ENCODE measurements at places on chromosomes 2 and 18. TPM values are rescaled to one million over a fixed set of nuclear protein-coding genes. Genes with fewer than 3 reads are reported as not detected.
A peak's percentile ranks its signal among the peaks of the same experiment; 100 is the strongest.

DNA sequence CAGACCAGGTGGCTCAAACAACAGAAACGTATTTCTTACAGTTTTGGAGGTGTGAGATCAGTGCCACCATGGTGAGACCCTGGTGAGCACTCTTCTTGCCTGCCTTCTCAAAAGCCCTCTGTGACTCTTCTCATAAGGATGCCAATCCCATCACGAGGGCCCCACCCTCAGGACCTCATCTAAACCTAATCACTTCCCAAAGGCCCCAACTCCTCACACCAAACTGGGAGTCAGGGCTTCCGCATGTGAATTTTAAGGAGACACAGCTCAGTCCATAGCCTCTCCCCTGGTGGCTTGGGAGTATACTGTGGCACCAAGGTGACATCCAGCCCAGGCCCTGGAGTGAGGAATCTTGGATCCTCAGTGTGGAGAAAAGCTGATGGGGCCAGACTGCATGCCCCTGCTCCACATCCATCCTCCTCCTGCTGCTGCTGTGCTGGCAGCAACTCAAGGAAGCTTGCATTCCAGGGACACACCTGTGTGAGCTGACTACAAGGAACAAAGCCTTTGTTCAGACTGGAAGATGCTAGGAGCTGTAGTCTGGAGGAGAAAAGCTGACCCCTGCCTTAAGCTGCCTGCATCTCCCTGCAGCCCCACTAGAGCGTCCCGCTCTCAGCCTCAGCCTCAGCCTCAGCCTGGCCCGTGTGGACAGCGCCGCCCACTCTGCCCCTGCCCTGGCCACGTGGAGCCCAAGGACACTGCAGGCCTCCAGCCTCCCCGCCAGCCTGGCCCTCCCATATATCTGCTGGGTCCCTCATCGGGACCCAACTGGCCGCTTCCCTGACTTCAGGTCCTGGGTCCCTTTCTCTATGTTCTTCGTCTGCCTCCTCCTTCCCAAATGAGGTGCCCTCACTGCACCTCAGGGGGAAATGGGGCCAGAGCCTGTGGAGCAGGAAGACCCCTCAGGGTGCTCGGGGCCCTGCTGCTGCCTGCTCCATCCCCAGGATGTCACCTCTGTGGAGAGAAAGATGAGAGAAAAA, 87.8 kb upstream of the RAB6C start:
- no peak for DNase-seq

- DNase-seq: no peak
These were observed 152.0 kb downstream of the CAPN13 start for GRCh38 chr2:30655211-30655610.

DNA sequence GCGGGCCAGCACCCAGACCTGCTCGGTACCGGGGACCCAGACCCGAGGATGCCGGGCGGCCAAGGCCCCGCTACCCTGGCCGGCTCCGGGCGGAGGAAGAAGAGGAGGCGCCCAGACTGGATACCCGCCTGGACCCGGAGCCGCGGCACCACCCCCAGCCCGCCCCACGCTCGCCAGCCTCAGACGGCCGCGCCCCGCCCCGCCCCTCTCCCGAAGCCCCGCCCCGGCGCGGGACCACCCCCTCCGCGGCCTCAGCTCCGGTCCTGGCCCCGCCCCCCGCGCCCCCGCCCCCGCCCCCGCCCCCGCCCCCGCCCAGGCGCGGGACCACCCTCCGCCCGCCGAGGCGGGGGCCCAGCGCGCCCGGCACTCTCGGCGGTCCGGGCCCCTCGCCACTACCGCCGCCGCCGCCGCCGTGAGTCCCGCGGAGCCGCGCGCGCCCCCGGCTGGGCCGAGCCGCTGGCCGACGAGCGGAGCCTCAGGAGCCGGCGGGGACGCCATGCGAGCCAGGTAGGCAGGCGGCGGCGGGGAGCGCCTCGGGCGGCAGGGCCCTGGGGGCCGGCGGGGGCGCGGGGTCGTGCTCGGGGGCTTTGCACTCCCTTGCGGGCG, at the start of gene SH3BP4:
TSS of gene SH3BP4 (plus strand) at position 354 of the 606 bp plus-strand sequence. CDS start 82,986 bp downstream, outside the sequence.
- DNase-seq: peak; percentile 14

GRCh38 chr2:144162652-144163051, 357.3 kb downstream of the ZEB2 start:
- DNase-seq: peak; percentile 15

DNA sequence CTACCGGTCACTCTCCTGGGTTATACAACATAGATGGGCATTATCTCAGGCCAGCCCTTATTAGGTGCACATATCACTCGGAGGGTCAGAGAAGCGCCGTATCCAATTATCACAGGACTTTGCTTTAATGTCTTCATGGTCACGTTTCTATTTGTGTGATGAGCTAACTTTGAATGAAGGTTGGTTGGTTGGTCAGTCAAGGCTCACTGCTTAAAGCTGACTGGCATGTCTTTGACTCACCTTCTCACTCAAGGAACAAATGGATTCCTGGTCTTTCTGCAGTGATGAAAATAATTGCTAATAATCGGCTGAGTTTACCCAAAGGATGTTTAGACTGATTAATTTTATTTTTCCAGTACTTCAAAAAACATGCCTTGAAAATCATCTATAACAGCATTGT, 39.7 kb downstream of the COLEC12 start:
- DNase-seq: no peak

DTYMK gene
- 98.2 TPM for total RNA-seq
